Caki2 (cell line): ENCODE measurements at places on chromosomes 3 and 15. TPM values are rescaled to one million over a fixed set of nuclear protein-coding genes. Genes with fewer than 3 reads are reported as not detected.

C2CD4B gene
- total RNA-seq: not detected in 2 replicates

FBXL2 gene
- 5.7 and 8.0 TPM in 2 replicates for total RNA-seq

DNA sequence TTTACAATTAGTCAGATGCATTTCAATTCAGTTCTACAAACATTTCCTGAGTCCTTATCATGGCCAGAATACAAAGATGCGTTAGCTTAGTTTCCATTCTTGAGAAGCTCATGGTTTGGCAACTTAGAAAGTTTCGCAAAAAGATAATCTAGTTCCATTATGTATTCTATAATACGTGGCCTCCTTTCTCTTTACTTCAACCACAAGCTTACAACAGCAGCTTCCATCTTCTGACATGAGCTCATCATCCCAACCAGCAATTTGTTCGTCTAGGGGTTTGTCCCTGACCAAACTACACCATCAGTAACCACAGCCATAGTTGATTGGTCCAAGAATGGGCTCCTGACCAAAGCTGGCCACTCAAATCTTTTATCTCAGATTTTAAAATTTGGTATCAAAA is 267.6 kb upstream of the TBC1D5 start:
- no peak for DNase-seq

GRCh38 chr3:40584625-40585189 is 59.9 kb downstream of the ZNF621 start:
- peak; percentile 53 for DNase-seq

DNA sequence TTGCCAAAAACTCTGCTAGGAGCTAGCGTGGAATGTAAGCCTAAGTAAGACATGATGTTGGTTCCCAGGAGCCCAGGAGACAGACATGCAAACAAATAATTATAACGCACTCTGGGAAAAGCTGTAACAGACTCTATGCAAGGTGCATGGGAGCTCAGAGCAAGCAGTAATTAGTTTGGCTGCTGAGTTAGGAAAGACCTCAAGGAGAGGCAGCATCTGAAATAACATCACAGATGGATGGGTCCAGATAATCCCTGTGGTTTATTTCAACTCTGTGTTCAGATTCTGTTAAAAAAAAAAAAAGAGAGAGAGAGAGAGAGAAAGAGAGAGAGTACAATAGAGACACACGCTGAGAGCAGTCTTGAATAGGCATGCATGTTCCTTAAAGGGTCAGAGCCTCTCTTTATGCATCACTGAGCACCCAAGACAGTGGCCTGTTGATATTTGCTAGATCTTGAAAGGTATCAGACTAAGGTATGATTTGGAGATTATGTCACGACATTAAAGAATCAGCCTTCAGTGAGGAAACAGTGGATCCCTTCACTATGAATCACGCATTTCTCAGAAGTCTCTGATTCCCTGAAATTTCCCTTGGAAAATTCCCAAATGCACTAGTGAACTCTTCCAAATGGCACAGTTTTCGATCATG is 124.4 kb upstream of the LIPC start:
- DNase-seq: peak; percentile 58

GRCh38 chr3:151152455-151153079 is 50.4 kb downstream of the GPR171 start:
- DNase-seq: no peak
